Upper lobe of left lung (tissue), 6 donors: ENCODE measurements at places on chromosomes 6 and 20.

GRCh38 chr6:110544472-110544871 is 68.1 kb upstream of the SLC22A16 start:
- no peak for DNase-seq

GRCh38 chr6:115783402-115784061 is 277.2 kb downstream of the FRK start:
- DNase-seq: no peak

DNA sequence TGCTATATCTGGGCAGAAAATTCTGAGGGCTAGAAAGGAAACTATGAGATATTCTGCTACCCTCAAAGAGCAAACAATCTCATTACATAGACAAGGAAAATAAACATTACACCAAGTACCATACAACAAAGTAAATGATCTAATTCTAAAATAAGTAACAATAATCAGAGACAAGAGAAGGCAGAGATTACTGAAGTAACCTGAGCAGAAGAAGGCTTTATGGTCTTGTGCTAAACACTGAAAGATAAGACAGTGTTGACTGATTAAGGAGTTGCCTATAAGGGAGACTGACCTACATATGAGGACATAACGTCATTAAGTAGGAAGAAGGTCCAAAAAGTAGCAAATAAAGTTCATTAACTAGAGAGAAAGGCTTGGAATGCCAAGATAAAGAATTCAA is 134.2 kb downstream of the MTFR2 start:
- no peak for DNase-seq

- DNase-seq: no peak
These were observed 45.5 kb downstream of the SNAP25 start for GRCh38 chr20:10264166-10264558.

GRCh38 chr6:73811706-73812105 is 115.7 kb downstream of the CD109 start:
- DNase-seq: no peak

- no peak for DNase-seq
These were observed 17.8 kb upstream of the ALDH8A1 start for GRCh38 chr6:134967711-134968110.

DNA sequence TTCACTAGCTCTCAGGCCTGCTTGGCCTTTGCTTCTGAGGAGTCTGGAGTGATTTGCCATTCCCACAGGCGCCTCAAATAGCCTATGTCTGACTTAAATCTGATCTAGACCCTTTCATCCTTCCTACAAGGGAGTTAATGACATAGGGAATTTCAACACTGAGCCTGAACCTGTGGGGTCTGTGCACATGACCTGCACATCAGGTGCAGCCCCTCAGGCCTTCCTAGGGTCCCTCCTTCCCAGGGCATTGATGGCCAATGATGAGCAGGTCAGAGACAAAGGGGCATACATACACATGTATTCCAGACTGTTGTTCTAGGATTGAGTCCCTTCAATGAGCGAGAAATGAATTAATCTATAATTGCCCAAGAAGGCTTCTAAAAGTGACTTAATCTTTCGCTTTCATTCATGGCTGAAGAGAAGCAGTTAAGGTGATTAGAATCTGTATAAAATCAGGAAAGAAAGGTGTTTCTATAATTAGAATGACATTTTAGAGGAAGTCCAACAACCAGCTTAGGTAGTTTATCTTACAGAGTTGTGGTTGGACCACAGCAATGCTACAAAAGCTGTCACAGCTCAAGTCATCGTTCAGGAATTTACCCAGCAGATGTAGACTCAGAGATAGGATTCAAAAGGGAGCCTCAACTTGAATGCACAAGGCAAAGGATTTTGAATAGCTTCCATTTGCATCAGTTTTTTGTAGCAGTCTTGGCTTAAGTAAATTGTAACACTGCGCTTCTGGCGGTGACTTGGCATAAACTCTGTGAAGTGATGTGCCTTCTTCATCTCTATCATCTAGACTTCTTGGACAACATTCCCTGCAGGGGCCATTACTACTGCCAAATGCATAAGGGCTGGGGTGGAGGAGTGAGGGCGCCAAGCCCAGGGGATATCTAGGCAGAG is 27.0 kb upstream of the TBC1D7 start:
- DNase-seq: no peak

DNA sequence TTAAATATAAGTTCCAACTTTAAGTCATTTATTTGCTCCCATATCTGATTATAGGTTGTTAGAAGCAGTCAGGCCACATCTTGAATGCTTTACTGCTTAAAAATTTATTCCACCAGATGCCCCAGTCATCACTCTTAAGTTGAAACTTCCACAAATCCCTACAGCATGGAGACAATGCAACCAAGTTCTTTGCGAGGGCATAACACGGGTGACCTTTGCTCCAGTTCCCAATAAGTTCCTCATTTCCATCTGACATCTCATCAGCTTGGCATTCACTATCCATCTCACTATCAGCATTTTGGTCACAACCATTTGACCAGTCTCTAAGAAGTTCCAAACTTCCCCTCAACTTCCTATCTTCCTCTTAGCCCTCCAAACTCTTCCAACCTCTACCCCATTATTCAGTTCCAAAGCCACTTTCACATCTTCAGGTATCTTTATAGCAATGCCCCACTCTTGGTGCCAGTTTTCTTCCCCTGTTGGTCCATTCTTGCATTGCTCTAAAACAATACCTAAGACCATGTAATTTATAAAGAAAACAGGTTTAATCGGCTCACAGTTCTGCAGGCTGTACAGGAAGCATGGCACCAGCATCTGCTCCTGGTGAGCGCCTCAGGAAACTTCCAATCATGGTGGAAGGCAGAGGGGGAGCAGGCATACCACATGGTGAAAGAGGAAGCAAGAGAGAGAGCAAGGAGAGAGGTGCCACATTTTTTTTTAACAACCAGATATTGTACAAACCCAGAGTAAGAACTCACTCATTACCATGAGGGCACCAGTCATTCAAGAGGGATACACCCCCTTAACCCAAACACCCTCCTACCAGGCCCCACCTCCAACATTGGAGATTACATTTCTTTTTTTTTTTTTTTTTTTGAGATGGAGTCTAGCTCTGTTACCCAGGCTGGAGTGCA is 15.9 kb upstream of the ITPR3 start:
- DNase-seq: no peak

- no peak for DNase-seq
These were observed 201.1 kb upstream of the CNR1 start for GRCh38 chr6:88367248-88367647.

- no peak for DNase-seq
These were observed 495.1 kb upstream of the ARID1B start for GRCh38 chr6:156282087-156282486.

GRCh38 chr6:64874776-64875175 is 832.2 kb downstream of the EYS start:
- DNase-seq: no peak

DNA sequence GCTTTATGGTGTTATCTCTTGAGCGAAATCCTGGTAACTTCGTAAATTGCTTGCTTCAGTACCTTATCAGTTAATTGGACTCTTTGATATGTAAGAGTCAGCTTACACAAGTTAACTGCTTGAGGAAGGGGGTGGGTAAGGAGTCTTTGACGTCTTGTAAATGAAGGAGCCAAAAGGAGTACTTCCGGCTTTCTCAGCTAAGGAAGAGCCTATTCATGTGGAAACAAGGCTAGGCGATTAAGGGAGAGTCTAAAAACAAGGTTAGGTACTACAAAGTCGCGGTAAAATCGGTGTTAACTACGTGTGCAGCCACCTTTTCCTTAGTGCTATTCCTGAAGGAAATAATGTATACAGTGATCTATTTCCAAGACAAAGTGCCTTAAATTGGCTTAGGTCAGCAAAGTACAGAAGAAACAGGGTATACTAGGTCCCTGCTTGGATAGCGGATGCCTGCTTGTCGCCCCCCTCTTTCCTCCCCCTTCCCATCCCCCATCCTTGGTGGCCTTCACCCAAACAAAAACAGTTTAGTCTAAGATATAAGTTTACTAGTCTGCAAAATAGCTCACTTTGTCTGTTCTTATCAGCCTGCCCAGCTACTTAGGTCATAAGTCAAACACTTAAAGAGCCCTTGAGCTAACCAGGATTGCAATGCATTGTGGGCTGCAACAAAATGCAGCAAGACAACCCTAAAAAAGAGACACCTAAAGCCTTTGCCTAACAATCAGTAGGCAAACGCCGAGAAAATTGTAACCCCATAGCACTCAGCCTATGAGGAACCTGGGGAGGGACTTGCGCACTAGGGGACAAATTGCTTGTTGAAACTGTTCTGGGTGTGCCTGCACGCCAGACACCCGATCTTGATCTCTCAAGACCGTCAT is 147.3 kb downstream of the TRIM27 start:
- no peak for DNase-seq

- DNase-seq: no peak
These were observed 323.2 kb upstream of the MAN1A1 start for GRCh38 chr6:119672725-119673124.

GRCh38 chr6:87340230-87340629 is 4.4 kb upstream of the C6orf163 start:
- DNase-seq: no peak

DNA sequence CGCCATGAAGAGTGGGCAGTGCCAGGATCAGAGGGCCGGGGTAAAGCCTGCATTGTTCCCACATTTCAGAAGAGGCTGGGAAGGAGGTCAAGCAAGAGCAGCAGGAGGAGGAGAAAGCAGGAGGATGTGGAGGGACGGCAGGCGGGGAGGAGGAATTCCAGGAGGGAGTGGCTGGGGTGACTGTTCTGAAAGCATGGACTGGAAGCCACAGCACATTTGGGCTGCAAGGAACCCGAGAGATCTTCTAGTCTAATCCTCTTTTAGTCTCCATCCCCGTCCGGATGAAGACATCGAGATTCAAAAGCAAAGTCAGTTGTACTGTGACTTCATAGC is 76.9 kb downstream of the FAM50B start:
- no peak for DNase-seq

GRCh38 chr6:35522660-35523658 is 10.3 kb upstream of the TULP1 start:
- peak; percentile 78 for DNase-seq

DNA sequence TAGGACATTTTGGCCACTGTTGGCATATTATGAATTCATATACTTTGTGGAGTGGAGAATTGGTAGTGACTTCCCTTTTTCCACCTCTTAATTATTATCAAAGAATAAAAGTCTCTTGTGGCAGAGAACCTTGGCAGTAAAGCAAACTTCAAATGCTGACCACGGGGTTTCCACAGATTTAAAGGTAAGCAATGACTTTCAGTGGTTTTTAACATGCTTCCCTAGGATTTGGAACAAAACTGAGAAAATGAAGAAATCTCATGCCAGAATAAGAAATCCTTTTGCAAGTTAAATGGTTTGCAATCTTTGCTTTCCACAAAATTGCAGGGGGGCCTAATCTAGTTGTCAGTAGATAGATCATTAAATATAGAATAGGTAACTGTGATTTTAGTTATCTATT is 2.0 kb upstream of the SDC4 start:
- DNase-seq: no peak

- no peak for DNase-seq
These were observed 61.0 kb upstream of the MAFB start for GRCh38 chr20:40749985-40750506.

DNA sequence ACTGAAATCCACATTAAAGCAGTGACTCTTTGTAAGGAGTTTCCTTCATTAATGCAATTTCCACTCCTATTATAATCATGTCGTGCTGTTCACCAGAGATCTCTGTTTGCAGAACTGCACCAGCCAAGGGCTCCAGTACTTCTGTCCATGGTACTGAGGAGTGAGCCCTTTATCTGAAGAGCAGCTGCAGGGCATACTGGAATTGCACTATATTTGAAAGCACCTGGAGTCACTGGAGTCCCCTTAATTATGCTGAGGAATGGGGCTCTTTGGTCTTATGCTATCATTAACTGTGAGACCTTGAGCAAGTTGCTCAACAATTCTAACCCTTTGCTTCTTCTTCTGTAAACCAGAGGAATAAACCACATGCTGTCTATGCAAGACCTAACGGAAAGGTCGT is 61.7 kb upstream of the NUP153 start:
- DNase-seq: no peak

GRCh38 chr6:160979061-160979708 is 12.4 kb upstream of the MAP3K4 start:
- DNase-seq: no peak

DNA sequence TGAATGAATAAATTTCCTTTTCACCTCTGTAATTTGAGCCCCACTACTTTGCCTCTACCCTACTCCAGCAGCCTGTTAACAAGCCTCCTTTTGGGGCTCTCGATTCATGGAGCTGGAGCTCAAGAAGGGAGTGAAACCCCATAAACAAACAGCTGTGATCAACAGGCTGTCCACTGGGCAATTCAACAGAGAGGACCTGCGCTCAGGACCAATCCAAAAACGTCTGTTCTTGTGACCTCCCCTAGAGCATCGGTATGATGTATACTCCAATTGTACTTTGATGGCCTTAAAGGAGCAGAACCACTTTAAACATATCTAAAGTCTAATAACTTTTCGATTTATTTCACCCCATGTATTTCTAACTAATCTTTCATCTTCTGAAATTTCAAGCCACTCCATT is 37.4 kb downstream of the HIVEP2 start:
- no peak for DNase-seq

DNA sequence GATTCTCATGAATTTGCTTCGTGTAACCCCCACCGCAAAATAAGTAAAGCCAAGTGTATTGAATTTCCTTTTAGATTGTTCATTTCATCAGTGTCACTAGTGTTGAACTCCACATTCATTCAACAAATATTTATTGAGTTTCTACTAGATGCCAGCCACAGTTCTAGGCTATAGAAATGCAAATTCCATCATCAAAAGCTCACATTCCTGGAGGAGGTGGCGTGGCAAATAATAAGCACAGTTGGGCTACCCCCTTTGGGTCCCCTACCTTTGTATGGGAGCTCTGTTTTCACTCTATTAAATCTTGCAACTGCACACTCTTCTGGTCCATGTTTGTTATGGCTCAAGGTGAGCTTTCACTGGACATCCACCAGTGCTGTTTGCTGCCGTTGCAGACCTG is 12.7 kb upstream of the ME1 start:
- no peak for DNase-seq

DNA sequence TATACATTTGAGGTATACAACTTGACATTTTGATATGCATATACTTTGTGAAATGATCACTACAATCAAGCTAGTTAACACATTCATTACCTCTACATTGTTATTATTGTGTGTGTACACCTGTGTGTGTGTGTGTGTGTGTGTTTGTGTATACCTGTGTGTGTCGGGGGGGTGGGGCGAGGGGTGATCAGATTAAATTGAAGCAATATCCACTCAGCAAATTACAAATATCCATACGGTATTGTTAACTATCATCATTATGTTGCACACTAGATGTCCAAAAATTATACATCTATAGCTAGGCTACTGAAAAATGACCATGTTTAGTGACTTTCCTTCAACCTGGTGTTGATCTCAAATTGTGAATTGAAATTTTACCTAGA is 1.8 kb downstream of the RHAG start:
- DNase-seq: no peak

DNA sequence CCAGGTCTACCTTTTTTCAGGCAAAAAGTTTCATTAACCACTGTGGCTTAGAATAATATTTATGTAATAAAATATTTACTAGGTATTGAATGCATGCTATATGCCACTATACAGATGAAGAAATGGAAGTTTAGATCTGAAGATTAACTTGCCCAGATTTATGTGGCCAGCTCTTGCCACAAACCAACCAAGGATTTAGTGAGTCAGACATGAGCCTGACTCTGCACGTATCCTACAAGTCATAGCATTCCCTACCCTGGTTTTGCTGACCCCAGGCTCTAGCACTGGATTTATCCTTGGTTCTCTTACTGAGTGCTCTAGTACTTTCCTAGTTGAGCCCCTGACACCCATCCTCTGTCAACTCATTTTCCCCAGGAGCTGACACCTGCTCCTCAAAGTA is 75.4 kb downstream of the ANKEF1 start:
- no peak for DNase-seq

- peak; percentile 90 for DNase-seq
These were observed 7.2 kb downstream of the PRDM13 start for GRCh38 chr6:99613705-99614429.
